ENCODE measurements at places on chromosomes 5 and 9. TPM values are rescaled to one million over a fixed set of nuclear protein-coding genes. Genes with fewer than 3 reads are reported as not detected.

DNA sequence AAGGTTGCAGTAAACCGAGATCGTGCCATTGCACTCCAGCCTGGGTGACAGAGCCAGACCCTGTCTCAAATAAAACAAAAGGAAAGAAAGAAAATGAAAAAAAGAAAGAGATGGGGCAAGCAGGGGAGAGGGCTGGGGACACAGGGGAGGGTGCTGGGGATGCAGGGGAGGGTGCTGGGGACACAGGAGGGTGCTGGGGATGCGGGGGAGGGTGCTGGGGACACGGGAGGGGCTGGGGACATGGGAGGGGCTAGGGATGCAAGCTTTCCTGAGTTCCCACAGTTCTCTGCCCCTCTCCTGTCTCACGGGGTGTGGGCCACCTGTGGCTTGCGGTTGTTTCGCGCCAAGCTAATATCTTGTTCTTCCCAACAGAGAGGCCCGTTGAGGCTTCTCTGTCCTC lies 7.2 kb downstream of the PDCD6 start:
- H3K36me3 ChIP-seq: peaks cover 40% of the 10 kb centered on the region
- H3K27me3 ChIP-seq: no peaks in the 10 kb centered on the region
- DNase-seq: no peak
- H3K27ac ChIP-seq: no peak overlapping the region

DNA sequence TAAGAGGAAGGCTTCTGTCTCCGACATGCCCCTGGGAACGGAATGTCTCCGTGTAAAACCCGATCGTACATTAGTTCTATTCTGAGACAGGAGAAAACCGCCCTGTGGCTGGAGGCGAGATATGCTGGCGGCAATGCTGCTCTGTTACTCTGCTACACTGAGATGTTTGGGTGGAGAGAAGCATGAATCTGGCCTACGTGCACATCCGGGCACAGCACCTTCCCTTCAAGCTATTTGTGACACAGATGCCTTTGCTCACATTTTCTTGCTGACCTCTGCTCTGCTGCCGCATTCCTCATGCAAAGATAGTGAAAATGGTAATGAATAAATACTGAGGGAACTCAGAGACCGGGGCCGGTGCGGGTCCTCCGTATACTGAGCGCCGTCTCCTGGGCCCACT lies 2.2 kb upstream of the DPP7 start:
- H3K4me1 ChIP-seq: peaks cover 13% of the 10 kb centered on the region
- DNase-seq: no peak
- no peaks in the 10 kb centered on the region for H3K27me3 ChIP-seq

DNA sequence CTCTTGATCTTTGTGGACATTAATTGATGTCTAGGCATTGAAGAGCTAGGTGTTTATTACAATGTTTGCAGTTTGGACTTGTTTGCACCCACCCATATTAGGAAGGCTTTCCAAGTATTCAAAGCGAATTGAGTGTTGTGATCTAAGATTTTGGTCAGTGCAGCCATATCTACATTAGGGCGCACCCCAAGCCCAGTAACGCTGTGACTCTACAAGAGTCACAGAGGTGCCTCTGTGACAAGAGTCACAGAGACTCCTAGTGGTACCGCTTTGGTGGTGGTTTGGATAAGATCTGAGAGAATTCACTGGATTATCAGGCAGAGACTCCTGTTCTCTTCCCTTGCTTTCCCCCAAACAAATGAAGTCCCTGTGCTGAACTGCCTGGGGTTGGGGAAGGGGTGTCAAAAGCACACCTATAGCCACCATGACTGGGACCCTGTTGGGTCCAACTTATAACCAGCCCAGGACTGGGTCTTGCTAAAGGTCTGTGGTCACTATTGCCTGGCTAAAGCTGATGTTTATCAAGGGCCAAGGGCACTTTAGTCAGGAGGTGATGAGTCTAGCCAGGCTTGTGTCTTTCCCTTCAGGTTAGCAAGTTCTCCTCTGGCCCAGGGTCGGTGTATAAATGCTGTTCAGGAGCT lies 114.1 kb upstream of the RIOK2 start:
- H3K27me3 ChIP-seq: no peaks in the 10 kb centered on the region
- H3K4me1 ChIP-seq: no peaks in the 10 kb centered on the region
- H3K36me3 ChIP-seq: no peaks in the 10 kb centered on the region
- H3K27ac ChIP-seq: no peak overlapping the region
- no peak overlapping the region for H3K4me3 ChIP-seq

GRCh38 chr5:54900984-54901725 lies 84.2 kb downstream of the ESM1 start:
- H3K36me3 ChIP-seq: no peaks in the 10 kb centered on the region
- no peak for DNase-seq
- no peak overlapping the region for H3K4me3 ChIP-seq

- H3K4me1 ChIP-seq: no peaks in the 10 kb centered on the region
- no peaks in the 10 kb centered on the region for H3K36me3 ChIP-seq
- H3K4me3 ChIP-seq: no peak overlapping the region
- peaks cover 4% of the 10 kb centered on the region for H3K27me3 ChIP-seq
- no peak for DNase-seq
Observed at GRCh38 chr5:171639966-171640365, 145.7 kb upstream of the SMIM23 start.

DNA sequence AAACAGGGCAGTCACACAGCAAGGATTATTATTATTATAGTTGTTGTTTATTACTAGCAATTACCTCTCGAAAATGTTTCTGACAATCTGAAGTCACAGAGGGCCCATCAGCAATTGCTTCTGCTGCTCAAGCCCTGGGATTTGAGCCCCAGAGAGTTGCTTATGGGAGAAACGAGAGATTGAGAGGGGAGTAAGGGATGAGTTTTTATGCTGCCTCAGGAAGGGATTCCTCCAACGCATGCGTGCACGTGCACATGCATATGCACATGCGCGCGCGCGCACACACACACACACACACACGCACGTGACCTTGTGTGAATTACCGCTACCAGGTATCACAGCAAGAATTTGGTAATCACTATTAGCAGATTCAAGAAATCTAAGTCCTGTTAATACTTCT lies 189.2 kb upstream of the TBC1D2 start:
- no peaks in the 10 kb centered on the region for H3K4me1 ChIP-seq
- no peak overlapping the region for H3K4me3 ChIP-seq
- no peaks in the 10 kb centered on the region for H3K36me3 ChIP-seq
- H3K27ac ChIP-seq: no peak overlapping the region
- no peak for DNase-seq

PLPP7 gene
- 0.30 TPM for total RNA-seq

COL27A1 gene
- total RNA-seq: 8.9 TPM

All from activated CD4-positive, alpha-beta T cell treated with anti-CD3 and anti-CD28 coated beads for 36 hours (primary cell).